ENCODE measurements at places on chromosomes 7 and 10.
A peak's percentile ranks its signal among the peaks of the same experiment; 100 is the strongest.

DNA sequence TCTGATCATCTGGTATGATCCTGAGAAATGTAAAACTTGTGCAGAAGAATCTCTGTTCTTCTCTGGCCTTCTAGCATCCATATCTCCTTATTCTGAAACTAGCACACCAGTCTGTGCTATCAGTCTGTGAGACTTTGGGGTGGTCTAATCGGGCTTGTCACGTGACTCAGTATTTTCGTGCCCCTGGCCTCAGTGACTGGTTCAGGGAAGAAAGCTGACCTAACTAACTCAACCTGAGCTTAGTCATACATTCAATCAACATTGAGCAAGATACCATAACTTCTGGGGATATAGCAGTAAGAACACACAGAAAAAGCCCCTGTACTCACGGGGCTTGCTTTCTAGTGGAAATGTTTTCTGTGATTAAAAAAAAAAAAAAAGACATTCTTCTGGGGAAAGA is 109.3 kb downstream of the DKK1 start:
- DNase-seq: no peak

DNA sequence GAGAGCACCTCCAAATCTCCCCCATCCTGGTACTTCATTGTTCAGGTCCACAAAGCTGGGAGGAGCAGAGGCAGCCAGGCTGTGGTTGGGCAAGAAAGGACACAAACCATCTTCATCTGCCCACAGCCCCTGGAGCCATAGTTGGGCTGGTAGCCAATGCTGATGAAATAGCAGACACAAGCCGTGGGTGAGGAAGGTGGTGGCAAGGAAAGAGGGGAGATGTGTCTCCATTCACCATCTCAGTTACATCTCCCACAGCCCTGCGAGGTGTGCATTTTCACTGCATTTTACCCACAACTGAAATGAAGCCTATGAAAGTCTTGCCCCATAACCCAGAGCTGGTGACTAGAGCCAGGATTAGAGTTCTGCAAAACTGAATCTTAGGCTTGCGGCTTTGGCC is 35.0 kb downstream of the PIK3AP1 start:
- no peak for DNase-seq

- DNase-seq: no peak
Observed at GRCh38 chr10:16867990-16868389, 50.8 kb upstream of the RSU1 start.

- DNase-seq: no peak
Observed at GRCh38 chr7:20240080-20240926, 23.1 kb upstream of the MACC1 start.

- peak; percentile 23 for DNase-seq
Observed at GRCh38 chr7:151838861-151839381, 38.0 kb downstream of the PRKAG2 start.

DNA sequence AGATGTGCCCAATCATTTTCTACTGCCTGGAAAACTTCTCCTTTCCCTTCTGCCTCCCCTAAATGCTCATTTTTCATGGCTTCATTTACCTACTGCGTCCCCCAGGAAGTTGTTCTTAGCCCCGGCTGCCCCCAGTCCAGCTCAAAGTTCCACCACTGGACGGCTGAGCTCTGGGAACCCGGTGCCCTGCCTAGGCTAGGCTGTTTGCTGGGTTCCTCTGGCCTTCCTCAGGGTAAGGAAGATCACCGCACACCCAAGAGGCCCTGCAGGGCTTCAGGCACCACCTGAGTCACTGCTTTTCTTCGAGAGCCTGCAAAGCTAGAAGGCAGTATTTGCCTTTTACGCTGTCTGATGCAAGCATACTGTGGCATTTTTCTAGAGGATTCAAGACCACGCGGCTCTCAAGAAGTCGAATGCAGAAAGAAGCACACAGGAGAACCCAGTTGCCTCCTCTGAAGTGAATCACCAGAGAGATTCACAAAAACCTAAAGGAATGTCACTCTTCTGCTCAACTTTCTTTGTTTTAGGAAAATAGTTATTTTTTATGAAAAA is 46.7 kb upstream of the ZMIZ1 start:
- peak; percentile 13 for DNase-seq

DNA sequence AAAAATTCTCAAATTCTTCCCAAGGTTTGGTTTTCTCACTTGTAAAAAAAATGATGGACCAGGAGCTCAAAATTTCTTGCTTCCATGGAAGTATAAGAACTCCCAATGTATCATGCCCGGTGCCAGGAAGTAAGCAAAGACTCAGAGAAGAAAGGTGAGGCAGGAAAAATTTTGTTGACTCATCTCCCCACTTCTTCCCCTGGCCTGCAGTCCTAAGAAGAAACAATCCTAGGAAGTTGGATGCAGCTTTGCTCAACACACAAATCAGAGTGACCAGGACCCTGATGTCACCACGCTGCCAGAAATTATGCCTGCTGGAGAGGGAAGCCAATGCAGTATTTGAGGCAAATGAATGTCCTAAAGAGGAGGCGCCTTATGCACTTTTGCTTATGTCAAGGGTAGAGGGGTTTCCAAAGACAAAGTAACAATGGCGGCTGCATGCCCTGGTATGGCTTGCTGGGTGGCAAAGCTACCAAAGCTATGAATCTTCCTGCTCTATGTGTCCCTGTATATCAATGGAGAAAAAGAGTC is 163.6 kb downstream of the NEURL1 start:
- DNase-seq: no peak

GRCh38 chr10:45640049-45640448 is 32.5 kb downstream of the ZFAND4 start:
- DNase-seq: no peak

DNA sequence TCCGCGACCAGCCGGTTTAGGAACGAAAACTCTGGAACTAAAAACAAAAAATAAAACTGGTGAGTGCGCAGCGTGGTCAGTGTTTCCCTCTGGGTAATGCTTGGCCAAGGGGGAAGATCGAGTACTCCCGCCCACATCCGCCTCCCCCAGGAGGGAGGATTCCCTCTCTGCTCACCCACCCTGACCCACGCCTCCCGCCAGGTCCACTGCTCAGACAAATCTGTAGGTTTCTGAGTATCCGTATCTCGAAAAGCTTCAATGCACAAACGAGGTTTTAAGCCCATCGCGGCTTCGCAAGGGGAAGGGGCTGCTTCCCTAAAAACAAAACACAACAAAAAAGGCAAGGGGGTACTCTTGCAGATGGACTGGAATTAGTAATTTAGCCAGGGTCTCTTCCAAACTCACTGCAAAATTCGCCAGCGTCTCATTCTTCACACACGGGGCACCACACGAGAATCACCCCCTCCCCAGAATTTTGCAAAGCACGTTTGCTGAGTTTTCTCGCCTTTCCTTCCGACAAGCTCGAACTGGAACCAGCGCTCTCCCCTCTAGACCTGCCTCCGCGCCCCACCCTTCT is 75.2 kb downstream of the INSIG1 start:
- no peak for DNase-seq

- DNase-seq: no peak
Observed at GRCh38 chr10:72658696-72659400, 33.0 kb upstream of the MICU1 start.

DNA sequence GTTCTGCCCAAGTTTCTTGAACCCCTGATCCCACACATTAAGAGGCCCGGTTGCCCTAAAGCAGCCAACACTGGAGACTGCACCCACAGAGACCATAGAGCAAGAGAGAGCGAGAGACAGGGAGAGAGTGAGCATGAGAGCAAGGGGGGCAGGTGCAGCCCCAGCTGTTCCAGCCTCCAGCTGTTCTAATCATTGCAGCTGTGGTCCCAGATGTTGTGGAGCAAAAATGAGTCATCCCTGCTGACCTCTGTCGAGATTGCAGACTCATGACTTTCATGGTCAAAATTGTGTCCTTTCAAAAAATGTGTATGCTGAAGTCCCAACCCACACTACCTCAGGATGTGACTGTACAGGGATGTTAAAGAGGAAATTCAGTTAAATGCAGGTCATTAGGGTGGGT is 143.9 kb upstream of the FRMD4A start:
- no peak for DNase-seq

DNA sequence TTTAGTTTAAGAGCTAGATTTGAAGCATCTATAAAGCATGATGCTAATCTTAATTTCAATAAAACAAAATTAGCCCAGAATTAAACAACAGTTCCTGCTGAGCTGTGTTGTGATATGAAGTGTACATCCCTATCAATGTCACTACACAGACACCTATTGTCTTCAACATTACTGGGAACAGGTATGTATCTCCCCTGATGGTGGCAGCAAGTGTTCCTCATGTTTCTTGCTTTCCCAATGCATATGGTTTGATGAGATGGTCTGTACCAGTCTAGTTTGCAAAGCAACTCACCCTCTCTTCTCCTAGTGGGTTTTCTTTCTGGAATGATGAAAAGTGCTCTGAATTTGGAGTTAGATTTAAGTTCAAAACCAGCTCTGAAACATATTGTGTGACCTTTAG is 38.1 kb downstream of the TSPAN12 start:
- DNase-seq: no peak

- DNase-seq: no peak
Observed at GRCh38 chr7:141074162-141074991, 513 bp downstream of the TMEM178B start.

- DNase-seq: no peak
Observed at GRCh38 chr7:107109955-107110354, 58.8 kb upstream of the HBP1 start.

DNA sequence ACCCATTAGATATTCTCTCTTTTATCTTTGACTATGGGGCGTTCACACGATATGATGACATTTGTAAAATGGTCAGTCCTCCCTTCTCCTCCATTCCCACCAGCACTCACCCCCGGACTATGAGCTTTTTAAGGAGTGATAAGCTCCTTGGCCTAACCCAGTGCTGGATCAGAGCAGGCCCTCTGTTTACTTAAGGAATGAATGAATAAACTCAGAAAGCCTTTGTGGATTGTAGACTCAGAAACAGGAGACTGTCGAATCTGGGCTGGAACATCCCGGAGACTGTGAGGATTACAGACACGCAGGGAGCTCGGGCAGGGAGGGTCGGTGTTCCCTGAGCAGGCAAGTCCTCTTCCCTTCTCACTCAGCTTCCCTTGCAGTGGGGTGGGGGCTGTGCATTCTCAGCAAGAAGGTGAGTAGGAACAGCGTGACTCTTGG is 6.8 kb upstream of the ZCCHC24 start:
- no peak for DNase-seq

DNA sequence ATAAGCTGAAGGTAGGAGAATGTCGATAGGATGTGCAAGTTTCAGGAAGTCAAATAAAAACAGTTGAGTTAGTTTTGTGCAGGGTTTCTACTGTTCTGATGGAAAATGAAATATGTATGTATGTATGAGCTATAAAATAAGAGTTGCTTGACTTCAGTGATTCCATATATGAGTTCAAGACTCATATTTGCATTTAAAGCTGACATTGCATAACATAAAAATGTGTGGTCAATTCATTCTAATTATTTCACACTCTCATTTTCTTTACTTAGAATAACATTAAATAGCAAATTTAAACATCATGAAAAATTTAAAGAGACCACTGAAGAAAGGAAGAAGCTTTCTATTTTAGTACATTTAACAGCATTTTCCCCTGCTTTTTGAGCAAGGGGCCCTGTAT is 37.8 kb downstream of the IFIT5 start:
- no peak for DNase-seq

DNA sequence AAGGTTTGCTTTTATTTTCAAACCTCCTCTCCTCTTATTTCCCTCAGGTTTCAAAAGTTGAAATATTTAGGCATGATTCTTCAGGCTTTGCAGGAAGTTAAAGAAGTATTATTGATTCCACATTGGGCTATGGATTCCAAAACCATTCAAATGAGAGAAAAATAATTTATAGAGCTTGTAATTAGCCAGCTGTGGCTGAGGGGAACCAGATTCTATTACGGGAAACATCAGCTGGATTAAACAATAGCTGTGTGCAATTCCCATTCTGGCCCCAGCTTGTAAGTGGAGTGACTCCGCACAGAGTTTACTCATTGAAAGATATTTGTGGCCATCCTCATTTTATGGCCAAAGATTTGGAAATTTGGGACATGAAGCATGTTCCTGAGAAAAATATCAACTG is 77.0 kb upstream of the PHYHIPL start:
- no peak for DNase-seq

- no peak for DNase-seq
Observed at GRCh38 chr7:141991140-141991539, 4.5 kb upstream of the MGAM start.

DNA sequence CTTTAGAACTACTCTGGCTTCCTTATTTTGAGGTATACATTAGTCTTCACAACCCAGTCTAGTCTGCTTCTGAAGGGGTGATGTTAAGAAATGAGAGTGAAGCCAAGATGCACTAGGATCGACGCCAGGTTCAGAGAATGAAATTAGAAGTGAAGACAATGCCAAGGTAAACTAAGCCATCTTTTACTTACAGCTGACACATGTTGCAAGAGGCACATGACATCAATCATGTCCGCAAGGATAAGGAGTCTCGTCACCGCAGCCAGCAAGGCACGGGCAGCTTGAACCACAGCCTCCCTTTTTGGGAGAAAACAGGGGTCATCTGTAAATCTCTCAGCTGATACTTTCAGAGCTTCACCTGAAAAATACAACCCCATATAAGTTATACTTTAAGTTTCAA is 156.7 kb downstream of the CTNNA3 start:
- no peak for DNase-seq

DNA sequence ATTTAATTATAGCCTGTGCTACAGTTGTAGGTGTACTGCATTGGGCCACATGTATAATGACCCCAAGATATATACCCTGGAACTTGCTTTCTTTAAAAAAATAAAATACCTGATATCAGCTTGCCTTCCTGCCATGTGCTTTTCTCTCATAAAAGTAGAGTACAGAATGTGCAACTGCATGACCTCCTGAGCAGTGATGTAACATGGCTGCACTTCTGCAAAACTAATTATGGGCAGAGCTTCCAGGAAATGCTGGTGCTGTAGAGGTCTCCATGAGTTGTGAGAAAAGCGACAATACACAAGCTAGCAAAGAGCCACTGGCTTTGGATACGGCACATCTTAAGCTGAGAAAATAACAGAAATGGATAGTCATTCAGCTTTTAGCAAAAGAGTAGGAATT is 6.5 kb upstream of the ERLIN1 start:
- DNase-seq: no peak

DNA sequence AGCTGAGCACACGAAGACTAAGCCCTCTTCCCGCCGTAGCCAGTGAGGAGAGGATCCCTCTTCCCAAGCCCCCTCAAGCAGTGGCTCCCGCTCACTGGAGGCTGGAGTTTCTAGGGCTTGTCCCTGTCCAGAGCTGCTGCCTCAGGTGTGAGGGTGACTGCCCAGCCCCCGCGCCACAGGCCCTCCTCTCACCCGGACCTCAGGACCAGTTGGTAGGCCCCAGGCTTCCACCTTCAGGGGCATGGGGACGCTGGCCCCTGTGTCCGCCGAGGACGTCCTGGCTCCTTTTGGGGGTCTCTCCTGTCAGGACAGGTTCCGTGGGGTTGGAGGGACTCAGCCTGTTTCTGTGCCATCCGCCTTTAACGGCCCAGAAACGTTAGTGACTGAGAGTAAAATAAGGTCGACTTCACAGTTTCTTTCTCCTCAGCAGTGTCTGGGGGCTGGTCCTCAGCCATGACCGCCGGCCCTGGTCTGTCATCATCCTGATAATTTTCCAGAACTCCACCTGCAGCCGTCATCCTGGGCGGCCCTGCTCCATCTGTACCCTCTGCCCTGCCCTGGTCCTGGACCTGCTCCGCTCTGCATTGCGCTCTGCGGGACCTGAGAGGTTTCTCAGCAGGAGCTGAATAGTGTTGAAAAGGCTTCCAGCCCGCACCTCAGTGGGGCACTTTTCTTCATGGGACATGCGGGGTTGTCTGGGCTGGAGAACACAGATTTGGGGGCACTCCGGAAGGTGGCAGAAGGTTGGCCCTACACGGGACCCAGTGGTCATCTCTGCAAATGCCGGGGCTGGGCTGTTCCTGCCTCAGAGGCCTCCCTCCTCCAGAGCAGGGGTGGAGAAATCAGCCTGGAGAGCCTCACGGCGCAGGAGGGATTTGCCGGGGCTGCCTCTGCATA is 36.0 kb upstream of the FAM20C start:
- DNase-seq: peak; percentile 53

All from RWPE2 (cell line).